ENCODE measurements at places on chromosomes 12 and 14.

DNA sequence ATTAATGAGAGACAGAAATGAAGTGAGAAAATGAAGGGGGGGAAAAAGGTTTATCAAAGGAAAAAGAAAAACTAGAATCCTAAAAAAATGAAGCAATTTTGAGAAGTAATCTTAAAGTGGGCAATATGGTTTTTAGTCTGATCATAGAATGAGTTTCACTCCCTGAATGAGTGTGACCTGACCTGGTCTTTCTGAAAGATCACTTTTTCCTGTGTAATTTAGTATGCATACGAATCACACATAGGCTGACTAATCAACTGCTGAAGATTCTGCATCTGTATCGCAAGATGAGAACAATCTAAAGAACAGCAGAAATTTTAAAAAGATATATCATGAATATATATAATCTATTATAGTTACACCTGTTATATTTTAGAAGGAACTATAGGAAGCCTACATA is 11.3 kb downstream of the GNPTAB start:
- peak; percentile 30 for DNase-seq

DNA sequence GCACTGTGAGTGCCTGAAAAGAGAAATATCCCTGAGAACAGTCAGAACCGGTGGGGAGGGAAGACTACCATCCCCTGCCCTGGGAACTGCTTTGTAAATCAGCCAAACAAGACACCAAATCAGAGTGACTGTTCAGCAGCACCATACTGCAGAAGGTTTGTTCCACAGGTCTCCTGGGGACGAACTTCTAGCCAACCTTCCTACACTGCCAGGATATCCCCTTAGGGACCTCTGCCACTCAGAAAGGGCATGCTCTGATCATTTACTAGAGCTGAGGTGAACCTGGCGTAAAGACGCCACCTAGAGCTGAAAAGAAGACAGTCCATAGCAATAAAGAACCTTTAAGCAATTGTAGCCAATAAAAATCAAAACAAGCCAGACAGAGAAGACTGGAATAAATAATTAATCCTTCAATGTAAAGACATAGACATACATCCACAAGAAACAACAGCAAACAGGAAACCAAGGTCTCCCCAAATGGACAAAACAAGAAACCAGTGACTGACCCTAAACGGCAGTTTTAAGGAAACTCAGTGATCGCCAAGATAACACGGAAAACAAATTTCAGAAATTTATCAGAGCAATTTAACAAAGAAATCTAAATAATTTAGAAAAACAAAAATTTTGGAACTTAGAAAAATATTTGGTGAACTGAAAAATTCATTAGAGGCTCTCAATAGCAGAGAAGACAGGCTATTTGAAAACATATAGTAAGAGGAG is 228.1 kb upstream of the AMIGO2 start:
- peak; percentile 69 for DNase-seq

GRCh38 chr14:104240434-104241157 is 102.2 kb downstream of the KIF26A start:
- DNase-seq: no peak

DNA sequence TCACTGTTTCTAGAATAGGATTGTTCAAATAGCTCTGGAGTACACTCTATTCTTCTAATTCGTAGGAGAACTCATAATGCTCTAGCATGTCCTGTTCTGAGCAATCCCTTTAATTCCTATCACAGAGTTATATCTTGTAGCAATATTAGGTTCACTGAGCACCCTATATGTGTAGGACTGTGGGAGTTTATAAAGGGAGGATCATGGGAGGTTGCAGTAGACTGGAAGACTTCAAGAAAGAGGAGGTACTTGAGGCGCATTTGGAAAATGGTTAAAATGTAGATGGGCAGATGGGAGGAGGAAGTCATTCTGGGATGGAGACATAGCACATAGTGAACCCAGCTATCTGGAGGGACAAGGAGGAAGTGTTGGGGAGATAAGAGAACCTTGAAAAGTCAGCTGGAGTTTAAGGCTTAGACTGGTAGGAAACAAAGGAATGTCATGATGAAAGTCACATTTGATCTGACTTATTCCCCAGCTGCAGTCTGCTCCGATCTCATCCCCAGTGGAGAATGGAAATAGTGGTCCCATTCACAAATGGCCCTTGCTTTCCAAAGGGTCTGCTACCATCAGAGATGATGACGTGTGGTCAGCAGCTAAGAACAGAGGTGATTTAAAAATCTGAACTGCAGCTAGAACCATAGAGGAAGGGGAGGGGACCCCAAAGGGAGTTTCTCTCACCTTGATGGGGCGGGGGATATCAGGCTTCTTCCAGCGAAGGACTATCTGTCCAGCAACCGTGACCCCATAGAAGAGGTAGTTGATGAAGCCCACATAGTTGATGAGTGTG is 10.1 kb upstream of the CEBPE start:
- DNase-seq: no peak

DNA sequence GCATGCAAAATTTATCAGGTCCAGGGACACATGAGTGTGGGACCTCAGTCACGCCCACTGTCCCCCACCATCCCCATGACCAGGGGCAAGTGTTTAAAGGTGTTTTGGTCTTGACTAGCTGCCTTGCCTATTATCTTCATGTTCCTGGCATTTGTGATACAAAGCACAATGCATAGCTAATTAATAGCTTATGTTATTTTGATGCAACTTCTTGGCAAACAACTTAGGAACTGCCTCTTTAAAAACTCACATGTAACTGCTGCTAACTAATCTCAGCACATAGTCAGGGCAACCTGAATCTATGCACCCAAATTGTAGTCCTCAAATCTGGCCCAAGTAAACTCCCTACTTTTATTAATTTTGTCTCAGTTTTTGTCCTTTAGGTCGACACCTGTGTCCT is 7.4 kb upstream of the OR6J1 start:
- no peak for DNase-seq

DNA sequence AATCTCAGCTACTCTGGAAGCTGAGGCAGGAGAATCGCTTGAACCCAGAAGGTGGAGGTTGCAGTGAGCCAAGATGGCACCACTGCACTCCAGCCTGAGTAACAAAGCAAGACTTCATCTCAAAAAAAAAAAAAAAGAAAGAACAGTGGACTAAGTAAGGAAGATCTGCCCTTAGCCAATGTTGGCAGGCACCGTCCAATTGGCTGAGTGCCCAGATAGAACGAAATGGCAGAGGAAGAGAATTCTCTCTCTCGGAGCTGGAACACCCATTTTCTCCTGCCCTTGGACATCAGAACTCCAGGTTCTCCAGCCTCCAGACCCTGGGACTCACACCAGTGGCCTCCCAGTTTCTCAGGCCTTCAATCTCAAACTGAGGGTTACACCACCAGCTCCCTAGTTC is 49.9 kb downstream of the ESR2 start:
- DNase-seq: no peak

DNA sequence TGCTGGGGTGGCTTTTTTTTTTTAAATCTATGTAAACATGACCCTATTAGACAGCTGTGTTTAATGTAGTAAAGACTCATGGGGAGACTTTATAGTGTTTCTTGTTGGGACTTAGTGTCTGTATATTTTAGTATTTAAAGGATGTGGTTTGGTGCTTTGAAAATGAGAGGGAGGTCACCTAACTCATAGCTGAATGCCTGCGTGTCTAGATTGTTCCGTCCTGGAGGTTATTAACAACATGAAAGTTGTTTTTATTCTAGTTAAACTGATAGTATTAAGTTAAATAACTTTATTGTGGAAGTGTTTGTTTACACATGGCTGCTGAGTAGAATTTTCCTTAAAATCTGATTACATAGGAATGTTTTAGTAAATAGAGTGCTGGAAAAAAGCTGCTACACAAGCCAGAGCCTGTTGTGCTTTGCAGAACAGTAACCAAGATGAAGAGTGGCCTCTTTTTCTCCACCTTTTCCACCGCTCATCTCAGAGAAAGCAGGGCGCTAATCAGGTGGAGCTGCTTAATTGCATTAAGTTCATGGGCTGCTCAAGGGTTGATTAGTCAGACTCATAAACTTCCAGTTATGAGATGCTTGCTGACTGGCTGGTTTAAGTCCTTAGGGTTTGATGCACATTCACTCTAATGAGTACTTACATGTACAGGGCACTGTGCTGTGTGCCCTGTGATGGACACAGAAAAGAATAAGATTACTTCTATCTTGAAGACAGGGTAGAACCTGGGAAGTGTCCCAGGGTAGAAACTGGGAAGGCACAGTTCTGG is 62.7 kb downstream of the FBXO34 start:
- DNase-seq: no peak
